ENCODE measurements at places on chromosomes 3 and 15. TPM values are rescaled to one million over a fixed set of nuclear protein-coding genes. Genes with fewer than 3 reads are reported as not detected.
A peak's percentile ranks its signal among the peaks of the same experiment; 100 is the strongest.

Gene FRMD4B
- total RNA-seq, result 4.2 TPM

GRCh38 chr3:168839653-168840052 lies 743.9 kb upstream of the GOLIM4 start:
- DNase-seq, result no peak

DNA sequence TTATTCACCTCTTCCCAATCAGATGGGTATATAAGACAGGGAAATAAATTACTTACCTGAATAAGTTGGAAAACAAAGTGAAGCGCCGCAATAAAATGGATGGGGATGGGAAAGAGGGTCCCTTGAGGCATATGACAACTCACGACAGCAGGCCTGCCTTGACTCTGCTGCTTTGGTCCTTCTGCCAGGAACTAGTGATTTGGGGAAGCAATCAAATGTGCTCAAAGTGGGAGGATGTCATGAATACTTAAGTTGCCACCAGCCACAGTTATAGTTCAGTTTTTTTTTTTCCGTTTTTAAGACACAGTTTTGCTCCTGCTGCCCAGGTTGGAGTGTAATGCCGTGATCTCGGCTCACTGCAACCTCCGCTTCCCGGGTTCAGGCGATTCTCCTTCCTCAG lies 4.6 kb downstream of the PARL start:
- DNase-seq, result no peak

- no peak for DNase-seq
These were observed 336.6 kb upstream of the SLCO3A1 start for GRCh38 chr15:91516866-91517265.

DNA sequence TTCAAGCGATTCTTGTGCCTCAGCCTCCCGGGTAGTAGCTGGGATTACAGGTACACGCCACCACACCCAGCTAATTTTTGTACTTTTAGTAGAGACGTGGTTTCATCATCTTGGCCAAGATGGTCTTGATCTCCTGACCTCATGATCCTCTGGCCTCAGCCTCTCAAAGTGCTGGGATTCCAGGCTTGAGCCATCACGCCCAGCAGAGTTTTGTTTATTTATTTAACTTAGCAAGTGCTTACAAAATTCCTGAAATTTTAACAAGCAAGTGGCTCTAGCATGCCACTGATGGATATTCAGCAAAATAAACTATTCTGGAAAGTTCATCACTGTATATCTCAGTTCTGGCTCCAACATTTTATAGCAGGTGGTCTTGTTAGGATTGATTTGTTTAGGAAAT lies 585.9 kb downstream of the OTOL1 start:
- no peak for DNase-seq

Gene C3orf85
- not detected for total RNA-seq

- no peak for DNase-seq
These were observed 15.9 kb upstream of the SPTSSB start for GRCh38 chr3:161386991-161387770.

- DNase-seq, result no peak
These were observed 67.1 kb downstream of the APBA2 start for GRCh38 chr15:28952666-28953491.

Gene LDHAL6B
- total RNA-seq, result not detected

DNA sequence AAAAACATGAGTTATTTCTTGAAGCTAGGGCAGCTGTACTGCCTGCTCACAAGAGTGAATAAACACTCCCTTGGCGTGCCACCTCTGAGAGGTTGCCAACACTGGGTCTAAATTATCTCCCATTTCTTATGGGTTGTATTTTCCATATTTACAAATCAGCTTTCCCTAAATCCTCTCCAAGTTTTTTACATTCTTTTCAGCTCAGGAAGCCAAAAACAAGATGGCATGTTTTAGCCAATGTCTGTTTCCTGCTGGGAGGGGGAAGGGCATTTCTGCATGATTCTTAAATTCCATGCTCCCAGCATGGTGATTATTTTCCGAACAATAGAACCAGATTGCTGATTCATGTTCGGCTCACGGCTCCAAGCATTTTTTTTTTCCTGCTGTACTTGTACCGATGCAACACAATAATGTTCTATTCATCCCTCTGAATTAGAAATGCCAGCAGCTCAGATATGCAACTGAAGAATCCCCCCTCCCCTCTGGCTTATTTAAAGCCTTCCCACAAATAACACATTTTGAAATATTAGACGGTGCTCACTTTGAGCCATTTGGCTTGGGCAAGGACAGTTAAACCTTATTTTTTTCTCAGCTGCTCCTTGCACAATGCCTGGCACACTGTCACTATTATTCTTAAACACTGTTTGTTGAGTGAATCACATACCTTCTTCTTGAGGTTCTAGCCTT lies 252.5 kb downstream of the THRB start:
- DNase-seq, result peak; percentile 55

Gene ERICH6
- total RNA-seq, result 0.06 TPM

Gene CCR8
- not detected for total RNA-seq

DNA sequence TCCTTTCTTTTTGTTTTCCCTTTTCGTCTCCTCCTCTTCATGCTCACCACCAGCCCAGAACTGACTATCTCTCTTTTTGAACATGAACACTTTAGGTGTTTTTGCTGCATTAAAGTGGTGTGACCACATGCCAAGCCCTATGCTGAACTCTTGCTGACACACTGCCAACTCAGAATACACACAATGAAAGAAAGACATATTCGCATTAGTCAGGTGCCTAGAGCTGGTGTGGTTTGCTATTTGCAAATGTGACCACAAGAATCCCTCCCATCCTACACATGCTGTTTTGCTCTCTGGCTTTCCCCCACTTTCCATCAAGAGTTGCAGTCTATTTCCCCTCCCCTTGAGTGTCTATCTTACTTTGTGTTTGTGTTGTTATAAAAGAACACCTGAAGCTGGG lies 967.8 kb upstream of the CFAP20DC start:
- peak; percentile 44 for DNase-seq

DNA sequence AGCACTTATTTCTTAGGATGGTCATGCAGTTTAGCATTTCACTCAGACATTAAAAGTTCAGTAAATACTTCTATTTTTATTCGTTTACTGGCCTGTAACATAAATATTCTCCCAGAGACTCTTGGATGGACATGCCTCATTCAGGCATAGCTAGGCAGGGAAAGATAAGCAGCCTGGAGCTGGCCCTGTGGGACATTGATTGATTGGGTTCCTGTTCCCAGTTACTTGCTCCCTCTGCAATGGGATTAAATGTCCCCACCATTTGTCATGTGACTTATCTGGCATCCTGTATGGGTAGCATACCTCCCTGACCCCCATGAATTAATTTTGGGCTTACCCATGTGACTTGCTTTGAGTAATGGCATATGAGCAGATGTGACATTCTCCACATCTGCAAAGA lies 2.7 kb upstream of the SCAMP5 start:
- no peak for DNase-seq

DNA sequence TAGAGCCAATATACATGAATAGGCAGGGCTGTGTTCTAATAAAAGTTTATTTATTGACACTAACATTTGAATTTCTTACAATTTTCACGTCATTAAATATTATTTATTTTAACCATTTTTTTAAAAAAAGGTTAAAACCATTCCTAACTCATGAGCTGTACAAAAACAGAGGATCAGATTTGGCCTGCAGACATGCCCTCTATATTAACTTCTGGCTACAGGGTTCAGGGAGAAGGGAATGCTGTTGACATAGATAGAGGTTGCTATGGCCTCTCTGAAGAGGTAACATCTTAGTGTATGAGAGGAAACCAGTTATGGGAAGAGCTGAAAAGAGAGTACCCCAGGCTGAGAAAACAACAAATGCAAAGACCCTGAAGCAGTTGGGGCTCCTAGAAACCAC lies 19.1 kb upstream of the RAP2B start:
- no peak for DNase-seq

DNA sequence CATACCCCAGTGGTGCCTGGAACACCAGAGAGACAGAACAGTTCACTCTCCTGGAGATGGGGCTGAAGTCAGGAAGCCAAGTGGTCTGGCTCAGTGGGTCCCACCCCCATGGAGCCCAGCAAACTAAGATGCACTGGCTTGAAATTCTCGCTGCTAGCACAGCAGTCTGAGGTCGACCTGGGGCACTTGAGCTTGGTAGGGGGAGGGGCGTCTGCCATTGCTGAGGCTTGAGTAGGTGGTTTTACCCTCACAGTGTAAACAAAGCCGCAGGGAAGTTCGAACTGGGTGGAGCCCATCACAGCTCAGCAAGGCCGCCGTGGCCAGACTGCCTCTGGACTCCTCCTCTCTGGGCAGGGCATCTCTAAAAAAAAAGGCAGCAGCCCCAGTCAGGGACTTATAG lies 272.0 kb downstream of the KLF13 start:
- DNase-seq, result peak; percentile 62

DNA sequence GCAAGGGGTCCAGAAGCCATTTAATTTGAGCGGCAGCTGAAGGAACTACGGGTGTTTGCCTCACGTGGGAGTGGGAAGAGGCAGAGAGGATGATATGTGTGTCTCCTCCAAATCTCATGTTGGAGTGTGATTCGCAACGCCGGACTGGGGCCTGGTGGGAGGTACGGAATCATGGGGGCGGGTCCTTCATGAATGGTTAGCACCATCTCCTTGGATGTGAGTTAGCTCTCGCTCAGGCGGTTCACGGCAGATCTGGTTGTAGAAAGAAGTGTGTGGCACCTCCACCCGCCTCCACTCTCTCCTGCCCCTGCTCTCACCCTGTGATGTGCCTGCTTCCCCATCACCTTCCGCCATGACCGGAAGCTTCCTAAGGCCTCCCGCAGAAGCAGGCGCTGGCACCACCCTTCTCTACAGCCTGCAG lies 25.4 kb downstream of the XXYLT1 start:
- DNase-seq, result no peak

Gene SPINK8
- not detected for total RNA-seq

- DNase-seq, result no peak
These were observed 22.0 kb downstream of the SLC15A2 start for GRCh38 chr3:121916189-121916588.

DNA sequence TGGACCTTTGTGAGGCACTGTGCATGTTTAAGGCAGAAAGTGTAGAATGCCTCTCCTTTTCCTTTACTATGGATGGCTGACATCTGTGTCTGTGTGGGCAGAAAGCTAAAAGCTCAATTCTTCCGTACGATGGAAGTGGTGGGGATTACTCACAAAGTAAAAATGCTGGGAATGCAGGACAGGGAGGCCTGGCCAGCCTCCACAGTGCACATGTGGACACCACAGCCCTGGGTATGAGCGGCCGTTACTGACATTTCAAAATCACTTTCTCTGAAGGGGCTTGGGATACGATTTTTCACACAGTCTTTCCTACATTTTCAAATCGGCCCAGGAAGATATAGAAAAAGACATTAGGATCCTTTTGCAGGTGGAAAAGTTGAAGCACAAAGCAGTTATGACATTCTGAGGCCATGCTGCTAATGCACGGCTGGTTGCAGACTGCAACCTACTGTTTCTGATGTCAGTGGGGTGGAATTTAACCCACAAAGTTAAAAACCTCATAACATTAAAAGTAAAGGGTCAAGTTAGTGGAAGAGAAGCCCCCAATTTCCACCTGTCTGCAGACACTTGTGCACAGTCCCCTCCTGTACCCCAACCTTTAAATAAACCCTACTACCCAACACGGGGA lies 27.9 kb downstream of the EHD4 start:
- peak; percentile 90 for DNase-seq

- no peak for DNase-seq
These were observed 170.9 kb downstream of the IL1RAP start for GRCh38 chr3:190684776-190685175.

Gene SLC27A2
- total RNA-seq, result not detected

- peak; percentile 28 for DNase-seq
These were observed 461.3 kb upstream of the NAALADL2 start for GRCh38 chr3:174397848-174398247.

Gene MORC1
- total RNA-seq, result 0.04 TPM

- no peak for DNase-seq
These were observed 50.3 kb upstream of the SPRED1 start for GRCh38 chr15:38202361-38202760.

GRCh38 chr15:86392874-86393273 lies 313.2 kb downstream of the AGBL1 start:
- DNase-seq, result no peak

DNA sequence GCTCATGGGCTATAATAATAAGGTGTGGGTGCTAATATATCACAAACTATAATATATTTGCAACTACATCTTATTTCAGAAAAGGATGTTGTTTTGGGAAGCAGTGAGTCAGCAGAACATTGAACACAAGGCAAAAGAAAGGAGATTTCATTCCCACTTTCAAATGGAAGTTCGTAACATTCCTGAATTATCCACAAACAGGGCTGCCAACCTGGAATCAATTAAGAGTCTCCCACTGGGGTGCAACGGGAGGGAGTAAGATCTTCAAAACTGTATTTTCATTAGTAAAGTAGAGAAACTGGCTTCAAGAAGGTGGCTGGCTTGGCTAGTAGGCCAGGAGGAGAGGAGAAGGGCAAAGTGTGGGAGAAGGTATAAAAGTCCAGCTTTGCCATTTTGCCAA lies 479.6 kb downstream of the CNTN3 start:
- DNase-seq, result no peak

Gene MKRN3
- 9.6 TPM for total RNA-seq

GRCh38 chr3:98972720-98973119 lies 71.2 kb upstream of the DCBLD2 start:
- peak; percentile 26 for DNase-seq

DNA sequence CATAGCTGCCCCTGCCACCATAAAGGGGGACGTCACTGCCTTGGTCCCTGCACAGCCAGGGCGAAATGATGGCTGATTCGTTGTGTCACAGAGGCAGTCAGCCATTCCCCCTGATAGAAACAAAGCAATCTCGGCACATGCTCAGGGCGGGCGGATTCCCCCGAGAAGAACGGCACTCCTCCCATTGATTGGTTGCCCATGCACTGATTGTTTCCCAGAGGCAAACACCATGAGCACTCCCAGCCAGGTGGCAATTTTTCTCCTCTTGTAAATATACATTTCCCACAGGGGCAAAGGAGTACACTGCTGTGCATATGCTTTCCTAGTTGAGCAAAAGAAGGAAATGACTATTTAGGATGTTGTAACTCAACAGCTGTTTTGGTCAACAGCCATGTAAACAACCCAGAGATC lies 56.5 kb downstream of the KY start:
- no peak for DNase-seq

- no peak for DNase-seq
These were observed 12.6 kb upstream of the SLMAP start for GRCh38 chr3:57743496-57743895.

Gene SLC15A2
- total RNA-seq, result 0.02 TPM

DNA sequence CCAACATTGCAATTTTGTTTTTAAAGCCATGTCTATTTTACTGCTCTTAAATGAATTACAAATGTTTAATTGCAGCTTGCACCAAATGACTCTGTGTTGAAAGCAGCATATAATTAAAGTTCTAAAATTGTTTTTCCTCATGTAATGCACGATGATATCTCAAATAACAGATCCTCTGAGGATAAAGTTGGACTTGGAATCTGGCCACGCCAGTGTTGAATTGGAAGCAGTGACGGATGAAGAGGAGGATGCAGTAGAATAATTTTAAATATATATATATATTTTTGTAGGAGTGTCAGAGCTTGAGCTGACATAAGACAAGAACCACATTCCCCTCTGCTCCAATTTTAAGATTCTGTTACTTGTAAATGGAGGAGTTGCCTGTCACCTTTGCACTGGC lies 406.6 kb upstream of the DPPA4 start:
- DNase-seq, result no peak

Gene PRC1
- total RNA-seq, result 259 TPM

- DNase-seq, result no peak
These were observed 144.5 kb upstream of the BCL6 start for GRCh38 chr3:187889601-187890404.
